ENCODE measurements at places on chromosomes 7 and 10.
A peak's percentile ranks its signal among the peaks of the same experiment; 100 is the strongest.

GRCh38 chr10:86698207-86698940 is 30.1 kb downstream of the LDB3 start:
- no peak for DNase-seq

- no peak for DNase-seq
Observed at GRCh38 chr7:28609608-28610007, 197.3 kb downstream of the CREB5 start.

- DNase-seq = no peak
Observed at GRCh38 chr7:86913709-86914108, 145.7 kb downstream of the ELAPOR2 start.

DNA sequence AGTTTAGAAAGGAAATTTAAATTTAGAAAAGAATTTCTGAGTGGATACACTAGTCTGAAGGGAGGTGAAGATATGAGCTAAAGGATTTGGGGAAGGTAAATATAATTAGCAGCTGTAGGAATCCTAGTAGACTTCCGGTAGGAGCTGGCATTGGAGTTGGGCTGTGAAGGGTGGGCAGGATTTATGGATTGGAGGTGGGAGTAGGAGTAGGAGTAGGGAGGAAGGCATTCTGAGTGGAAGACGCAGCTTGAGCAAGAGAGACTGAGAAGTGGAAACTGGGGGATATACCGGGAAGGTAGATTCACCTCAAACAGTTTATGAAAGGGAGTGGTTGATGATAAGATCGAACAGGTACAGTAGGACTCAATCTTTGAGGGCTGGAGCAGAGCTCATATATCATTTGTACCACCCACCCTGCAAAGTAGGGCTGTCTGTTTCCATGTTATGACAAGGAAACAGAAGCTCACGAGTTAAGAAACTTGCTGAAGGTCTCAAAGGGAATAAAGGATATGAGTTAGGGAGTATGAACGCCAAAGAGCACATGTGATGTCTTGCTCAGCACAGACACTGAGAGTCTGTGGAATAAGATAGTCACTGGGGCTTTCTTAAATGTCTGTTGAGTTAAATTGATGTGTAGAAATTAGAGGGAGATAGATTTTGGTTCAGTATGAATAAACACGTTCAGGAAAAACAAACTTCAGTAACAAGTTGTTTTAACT is 81.6 kb downstream of the RPS24 start:
- no peak for DNase-seq

GRCh38 chr10:77027576-77027975 is 610.0 kb downstream of the KCNMA1 start:
- DNase-seq = no peak

DNA sequence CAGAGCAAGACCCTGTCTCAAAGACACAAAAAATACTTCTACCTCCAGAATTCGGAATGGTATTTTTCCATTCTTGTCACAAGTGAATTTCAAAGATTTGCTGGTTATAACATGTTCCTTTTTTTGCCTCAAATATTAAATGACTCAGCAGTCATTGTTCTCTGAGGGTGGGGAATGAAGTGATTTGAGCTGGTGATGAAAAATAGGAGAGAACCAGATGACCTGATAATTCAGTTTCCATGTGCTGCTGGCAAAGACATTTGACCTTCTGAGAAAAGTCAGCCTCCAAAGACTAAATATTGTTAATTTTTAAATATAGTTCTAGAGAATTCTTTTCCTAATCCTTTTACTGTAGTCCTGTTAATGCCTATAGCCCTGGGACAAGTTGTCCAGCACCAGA is 78.9 kb downstream of the CACNB2 start:
- DNase-seq = no peak

DNA sequence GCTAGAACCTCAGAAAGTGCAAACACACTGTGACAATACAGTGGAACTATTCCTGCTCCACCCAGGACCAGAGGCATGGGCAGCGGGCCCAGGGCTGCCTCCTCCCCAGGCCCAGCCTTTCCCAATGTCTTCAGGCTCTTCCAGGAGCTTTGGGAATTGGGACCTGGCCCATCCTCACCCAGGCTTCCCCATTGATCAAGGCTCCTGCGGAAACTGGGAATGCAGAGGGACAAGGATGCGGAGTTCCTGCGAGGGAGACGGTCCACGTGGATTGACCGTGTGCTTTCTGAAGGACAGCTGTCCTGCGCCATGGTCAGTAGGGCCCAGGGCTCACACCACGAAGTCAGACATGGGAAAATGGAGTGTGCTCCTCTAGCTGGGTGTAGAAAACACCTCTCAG is 56.6 kb downstream of the CSGALNACT2 start:
- DNase-seq = no peak

- DNase-seq = no peak
Observed at GRCh38 chr7:21916176-21916575, 29.5 kb downstream of the CDCA7L start.

- DNase-seq = no peak
Observed at GRCh38 chr10:66926841-66927240, 1.0 kb downstream of the LRRTM3 start.

DNA sequence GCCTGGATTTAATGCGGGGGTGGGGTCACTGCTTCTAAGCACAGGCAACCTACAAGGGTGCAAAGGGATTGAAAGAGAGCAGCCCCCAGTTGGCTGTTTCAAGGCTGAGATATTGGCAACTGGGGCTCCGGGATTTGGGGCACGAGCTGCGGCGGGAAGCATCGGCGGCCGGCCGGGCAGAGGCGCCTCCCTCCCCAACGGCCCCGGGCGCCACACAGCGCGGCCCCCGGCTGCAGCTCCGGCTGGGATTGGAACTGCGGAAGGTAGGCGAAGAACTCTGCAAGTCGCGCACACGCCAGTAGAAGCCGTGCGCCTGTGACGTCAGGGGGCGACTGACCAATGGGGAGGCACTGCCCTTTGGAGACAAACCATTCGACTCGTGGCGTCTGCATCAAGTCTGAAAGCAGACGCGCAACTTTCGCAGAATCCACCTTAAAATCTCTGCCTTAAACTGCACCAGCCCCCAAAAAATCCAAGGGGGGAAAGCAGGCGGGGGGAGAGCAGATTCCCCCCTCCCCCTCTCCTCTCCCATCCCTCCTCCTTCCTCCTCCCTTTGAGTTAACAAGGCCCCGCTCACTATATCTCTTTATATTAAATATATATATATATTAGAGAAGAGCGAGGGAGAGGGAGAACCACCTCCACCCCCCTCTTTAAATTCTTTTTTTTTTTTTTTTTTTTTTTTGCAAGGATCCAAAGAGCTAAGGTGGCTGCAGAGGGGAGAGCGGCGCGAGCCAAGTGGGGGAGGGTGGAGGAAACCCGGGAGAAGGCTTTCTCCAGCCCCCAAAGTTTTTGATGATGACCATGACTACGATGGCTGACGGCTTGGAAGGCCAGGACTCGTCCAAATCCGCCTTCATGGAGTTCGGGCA is at the start of gene DLX6:
DLX6 (plus strand) TSS at position 371 of the 872 bp plus-strand sequence; CDS start at position 796, 425 bp downstream.
- DNase-seq = no peak

DNA sequence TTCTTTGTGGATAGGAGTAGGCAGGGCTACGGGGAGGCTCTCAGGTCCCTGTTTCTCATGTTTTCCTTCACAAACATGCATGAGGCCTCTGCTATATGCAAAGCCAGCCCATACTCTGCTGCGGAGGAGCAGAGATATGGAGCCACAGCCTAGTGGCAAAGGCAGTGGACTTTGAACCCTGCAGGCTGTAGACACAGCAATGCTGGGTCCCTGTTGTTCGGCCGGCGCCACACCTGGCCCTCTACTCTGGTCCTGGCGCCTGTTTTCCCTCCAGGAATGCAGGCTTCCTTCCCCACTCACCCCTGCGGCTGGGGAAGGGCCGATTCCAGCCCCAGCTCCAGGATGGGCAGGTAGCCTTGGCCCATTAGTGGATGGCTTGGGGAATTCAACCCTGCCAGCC is 11.5 kb downstream of the CLRN3 start:
- no peak for DNase-seq

DNA sequence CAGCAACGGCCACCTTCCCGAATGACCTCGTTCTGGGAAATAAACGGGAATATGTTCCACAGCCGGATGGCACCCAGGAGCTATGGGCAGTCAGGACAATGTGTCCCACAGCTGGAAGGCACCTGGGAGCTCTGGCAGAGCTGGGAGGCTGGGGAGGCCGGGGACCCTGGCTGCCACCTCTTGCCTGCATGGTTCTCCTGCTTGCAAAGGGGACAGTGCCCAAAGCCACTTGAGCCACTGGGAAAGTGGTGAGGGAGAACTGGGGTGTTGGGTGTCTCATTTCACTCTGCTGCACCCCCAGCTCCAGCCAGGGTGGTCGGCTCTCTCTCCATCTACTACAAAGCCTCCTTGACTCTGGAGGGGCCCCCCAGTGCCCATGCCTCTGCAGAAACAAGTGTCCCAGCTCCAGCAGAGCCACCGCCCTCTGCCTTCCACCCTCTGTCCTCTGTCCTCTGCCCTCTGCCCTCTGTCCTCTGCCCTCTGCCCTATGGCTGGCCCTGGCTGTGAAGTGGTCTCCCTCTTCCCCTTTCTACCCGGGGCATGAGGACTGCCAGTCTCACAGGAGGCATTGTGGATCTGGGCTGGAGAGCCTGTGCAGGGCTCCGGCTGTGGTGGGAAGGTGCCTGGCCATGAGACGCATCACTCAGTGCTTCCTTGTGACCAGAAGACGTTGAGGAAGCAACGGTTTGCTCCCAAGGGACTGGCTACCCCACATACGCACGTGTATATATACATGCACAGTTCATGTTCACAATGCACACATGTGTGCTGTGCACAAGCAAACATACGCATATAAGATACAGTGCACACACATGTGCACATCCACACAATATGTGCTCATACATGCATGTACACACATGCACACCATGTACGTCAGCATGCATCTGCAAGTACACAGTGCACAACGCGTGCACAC is 21.5 kb upstream of the INPP5A start:
- peak; percentile 25 for DNase-seq

DNA sequence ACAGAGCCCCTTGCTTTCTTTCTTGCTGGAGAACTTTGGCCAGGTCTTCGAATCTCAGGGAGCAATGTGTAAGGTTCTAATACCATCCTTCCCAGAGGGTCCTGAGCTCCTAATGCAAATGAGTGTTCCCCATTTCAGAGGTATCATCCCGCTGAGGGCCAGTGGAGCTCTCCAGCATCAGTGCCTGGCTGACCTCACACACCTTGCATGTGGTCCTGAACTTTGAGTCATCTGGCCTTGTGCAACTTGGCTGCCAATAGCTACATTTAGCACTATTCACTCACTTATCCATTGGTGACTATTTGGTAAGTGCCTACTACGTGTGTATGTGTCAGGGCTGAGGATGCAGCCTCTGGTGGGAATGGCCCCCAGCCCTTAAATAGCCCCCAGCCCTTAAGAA is 48.4 kb upstream of the HABP2 start:
- no peak for DNase-seq

DNA sequence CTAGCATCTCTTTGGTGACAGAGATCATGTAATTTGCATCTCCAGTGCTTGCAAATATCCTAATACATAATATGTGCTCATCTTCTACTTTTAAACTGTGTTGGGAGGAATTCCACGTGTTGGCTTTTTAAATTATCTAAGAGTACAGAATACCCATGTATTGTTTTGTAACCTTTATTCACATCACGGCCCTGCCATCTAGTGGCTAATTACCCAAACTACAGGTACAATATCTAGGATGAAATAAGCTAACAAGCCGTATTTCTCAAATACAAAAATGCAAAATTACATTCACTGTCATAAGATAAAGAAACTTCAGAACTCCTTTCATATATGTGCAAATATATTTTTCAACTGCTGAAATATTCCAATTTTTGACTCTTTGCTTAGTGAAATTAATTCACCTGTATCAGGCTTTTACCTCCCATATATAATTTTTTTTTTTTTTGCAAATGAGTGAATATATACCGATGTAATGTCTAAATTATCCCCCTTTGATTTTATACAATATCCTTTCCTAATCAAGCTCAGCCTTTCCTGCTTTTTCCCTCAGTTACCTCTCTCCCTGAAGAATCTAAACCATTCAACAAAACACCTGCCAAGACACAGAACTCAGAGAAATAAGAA is 30.3 kb upstream of the LSM8 start:
- no peak for DNase-seq

GRCh38 chr10:6755781-6756460 is 175.8 kb upstream of the PRKCQ start:
- no peak for DNase-seq

DNA sequence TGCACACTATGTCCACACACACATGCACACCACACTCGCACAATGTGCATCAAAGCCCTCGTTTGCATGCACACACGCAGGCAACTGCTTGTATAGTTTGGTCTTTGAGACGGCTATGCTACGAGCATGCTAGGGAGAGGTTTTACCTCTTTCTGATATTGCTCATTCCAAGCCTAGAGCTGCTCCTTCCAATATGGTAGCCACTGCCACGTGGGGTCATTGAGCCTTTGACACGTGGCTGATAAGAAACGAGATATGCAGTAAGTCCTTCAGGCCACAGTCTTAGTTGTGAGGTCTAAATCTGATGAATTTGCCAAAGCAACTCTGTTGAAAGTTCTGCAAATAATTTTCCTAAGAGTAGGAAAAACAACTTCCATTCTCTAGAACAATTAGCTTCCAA is 204.4 kb downstream of the KLF6 start:
- DNase-seq = no peak

GRCh38 chr7:143900230-143900766 is 1.7 kb downstream of the TCAF1 start:
- no peak for DNase-seq

DNA sequence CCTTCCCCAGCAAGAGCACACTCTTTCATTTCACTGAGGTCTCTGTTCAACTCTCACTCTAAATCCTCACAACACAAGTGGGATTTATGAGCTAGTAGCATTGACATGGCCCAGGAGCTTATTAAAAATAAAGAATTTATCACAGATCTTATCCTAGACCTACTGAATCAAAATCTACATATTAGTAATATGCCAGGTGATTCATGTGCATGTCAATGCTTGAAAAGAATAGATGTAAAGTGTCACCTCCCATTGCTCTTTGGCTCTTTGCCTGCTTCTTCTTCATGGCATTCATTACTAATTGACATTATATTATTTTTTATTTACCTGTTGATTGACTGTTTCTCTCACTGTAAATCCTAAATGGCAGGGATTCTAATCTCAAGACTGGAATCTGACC is 459.2 kb upstream of the LRRTM3 start:
- no peak for DNase-seq

GRCh38 chr10:114239117-114239993 is at the start of gene VWA2:
VWA2 (plus strand) TSS chr10:114239254; CDS start chr10:114248714, 9,460 bp downstream.
- no peak for DNase-seq

- DNase-seq = no peak
Observed at GRCh38 chr7:34365011-34365410, 293.0 kb upstream of the NPSR1 start.

- no peak for DNase-seq
Observed at GRCh38 chr10:24871011-24871935, 81.1 kb downstream of the PRTFDC1 start.

GRCh38 chr7:65731562-65732035 is 141.3 kb upstream of the VKORC1L1 start:
- DNase-seq = no peak

- DNase-seq = no peak
Observed at GRCh38 chr10:77647543-77648293, 10.1 kb upstream of the KCNMA1 start.

- DNase-seq = no peak
Observed at GRCh38 chr7:9148687-9149086, 715.3 kb downstream of the NXPH1 start.

DNA sequence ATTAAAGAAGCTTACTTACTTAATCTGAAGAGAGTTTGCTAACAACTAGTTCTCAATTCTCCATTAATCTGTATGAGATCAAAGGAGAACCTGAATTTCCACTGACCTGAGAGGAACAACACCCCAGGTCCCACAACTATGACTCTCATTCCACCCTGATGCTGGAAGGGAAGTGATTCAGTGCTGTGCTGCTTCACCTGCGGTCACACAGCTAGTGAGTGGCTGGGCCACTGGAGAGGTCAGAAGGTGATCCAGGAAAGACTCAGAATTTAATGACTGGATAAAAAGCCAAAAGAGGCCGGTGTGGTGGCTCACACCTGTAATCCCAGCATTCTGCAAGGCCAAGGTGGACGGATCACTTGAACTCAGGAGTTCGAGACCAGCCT is 23.6 kb downstream of the SORBS1 start:
- DNase-seq = no peak

Data from activated CD4-positive, CD25-positive, alpha-beta regulatory T cell treated with anti-CD3 and anti-CD28 coated beads, Interleukin-2, amount 50 U/mL, for 72 hours (primary cell).